ENCODE measurements at places on chromosomes 6 and 20.

DNA sequence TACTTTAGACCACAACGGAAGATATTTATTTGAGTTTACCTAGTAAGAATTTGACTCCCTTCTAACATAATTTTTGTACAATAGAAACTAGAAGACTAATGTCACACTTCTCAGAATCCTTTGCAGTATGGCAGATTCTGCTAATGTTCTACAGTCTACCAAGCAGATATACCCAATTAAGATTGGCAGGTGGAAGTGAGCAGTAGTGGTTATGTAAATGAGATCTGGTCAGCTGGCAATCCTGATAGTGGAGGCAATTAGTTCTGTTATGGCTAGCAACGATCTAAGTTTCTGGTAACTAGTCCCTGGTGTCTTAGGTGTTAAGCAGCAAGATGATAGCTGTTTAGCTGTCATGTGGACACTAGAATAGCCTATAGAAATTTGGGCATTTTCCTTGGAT is 101.0 kb downstream of the CENPW start:
- DNase-seq, result no peak

GRCh38 chr6:167915139-167915538 is 82.3 kb upstream of the KIF25 start:
- no peak for DNase-seq

GRCh38 chr20:37403107-37404033 is 57.4 kb downstream of the SRC start:
- no peak for DNase-seq

DNA sequence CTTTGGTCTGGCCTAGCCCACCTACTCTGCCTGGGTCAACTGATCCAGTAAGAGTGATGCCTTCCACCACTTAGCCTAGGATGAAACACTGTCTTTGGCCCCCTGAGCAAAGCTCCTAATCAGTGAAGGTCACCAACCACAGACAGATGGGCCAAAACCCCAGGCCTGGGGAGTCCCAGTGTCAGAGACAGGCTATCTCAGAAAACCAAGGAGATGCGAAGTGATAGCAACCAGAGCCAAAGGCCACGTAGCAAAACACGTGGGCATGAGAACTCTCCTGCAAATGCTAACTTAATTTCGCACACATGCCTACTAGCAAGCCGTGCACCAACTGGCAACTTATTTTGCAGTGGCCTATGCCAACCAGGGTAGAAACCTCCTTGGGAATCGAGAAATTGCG is 29.1 kb downstream of the AGPAT4 start:
- no peak for DNase-seq

GRCh38 chr6:21455071-21455470 is 138.5 kb upstream of the SOX4 start:
- DNase-seq, result no peak

GRCh38 chr6:167549213-167549612 is 224.3 kb downstream of the TTLL2 start:
- DNase-seq, result no peak

All from NCI-H1930 (cell line).